ENCODE measurements at places on chromosomes 16 and 17. TPM values are rescaled to one million over a fixed set of nuclear protein-coding genes. Genes with fewer than 3 reads are reported as not detected.

LUC7L3 gene
- total RNA-seq: 20.4 TPM

NATD1 gene
- total RNA-seq: 11.2 TPM

KSR1 gene
- total RNA-seq: 30.8 TPM

EVI2A gene
- total RNA-seq: 1.4 TPM

DPEP3 gene
- not detected for total RNA-seq

CFAP119 gene
- 0.91 TPM for total RNA-seq

SPNS3 gene
- total RNA-seq: not detected

Measured in smooth muscle cell of the pulmonary artery (primary cell).